Hematopoietic multipotent progenitor cell treated with erythropoietin and hydrocortisone succinate and interleukin-3 and kit ligand, for 6 days (in vitro differentiated cells): ENCODE measurements at places on chromosomes 5 and 9.

- DNase-seq = no peak
These were observed 46.3 kb downstream of the HSD17B3 start for GRCh38 chr9:96255698-96256097.

DNA sequence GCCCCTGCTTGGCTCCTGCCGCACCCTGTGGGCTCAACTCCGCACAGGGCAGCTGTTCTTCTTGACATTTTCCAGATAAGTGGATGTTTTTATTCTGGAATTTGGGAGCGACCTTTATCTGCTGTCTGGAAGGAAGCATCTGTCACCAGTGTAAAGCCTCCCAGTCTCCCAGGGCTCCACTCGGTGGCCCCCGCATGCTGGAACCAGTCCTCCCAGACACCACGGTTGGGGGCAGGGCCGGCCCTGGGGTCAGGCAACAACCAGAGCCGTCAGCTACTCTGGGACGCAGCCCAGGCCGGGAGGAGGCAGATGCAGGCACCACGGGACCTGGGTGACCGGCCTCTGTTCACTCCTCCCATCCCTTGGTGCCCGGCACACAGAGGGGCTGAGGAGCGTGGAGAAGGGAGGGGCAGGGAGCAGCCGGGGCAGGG lies 92.8 kb upstream of the ADAMTS2 start:
- DNase-seq = no peak

DNA sequence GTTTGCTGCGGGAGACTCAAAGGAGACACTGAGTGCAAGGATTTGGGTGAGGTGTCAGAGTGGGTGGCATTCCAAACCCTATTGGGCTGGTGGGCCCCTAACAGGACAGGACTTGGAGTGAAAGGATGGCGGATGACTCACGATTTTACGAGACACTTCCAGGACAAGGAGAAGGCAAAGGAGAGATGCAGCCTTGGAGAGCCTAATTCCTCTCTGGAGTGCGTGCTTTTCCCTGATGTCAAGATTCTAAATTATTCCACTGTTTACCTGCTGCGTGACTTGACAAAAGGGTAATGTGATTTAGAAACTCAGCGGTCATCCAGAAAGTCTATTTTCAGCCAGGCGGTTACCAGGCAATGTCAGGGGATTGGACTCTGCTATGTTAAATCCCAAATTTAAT lies 41.6 kb upstream of the CD180 start:
- DNase-seq = no peak

DNA sequence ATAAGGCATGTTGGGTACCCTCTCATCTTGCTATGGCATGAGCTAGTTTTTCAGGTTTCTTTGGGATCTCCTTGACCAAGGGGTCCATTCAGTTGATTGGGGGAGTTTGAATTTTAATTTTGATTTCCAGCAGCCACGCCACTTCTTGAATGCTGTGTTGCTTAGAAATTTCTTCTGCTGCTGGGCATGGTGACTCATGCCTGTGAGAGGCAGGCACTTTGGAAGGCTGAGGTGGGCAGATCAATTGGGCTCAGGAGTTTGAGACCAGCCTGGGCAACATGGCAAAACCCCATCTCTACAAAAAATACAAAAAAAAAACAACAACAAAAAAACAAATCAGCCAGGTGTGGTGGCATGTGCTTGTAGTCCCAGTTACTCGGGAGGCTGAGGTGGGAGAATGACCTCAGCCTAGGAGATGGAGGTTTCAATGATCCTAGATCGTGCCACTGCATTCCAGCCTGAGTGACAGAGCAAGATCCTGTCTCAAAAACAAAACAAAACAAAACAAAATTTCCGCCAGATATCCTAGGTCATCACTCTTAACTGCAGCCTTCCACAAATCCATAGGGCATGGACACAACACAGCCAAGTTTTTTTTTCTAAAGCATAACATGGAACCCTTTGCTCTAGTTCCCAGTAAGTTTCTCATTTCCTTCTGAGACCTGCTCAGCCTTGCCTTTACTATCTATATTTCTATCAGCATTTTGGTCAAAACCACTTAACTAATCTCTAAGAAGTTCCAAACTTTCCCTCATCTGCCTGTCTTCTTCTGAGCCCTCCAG lies 17.7 kb downstream of the TMC1 start:
- no peak for DNase-seq

- DNase-seq = no peak
These were observed 15.1 kb upstream of the NRARP start for GRCh38 chr9:137317021-137317717.

DNA sequence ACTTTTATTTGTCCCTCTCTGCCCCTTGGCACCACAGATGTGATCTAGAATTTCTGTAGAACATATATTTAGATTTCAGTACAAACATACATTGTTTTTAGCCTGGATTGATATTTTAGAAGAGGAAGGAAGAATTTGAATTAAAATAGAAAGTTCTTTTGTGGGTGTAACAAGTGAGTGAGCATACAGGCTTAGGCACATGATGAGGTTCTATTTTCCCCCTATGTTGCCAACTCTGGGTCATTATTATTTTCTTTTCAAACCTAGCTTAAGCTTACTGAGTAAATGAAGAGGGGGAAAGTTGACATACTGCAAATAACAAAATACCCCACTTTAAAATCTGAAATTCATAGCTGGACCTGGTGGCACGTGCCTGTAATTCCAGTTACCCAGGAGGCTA lies 102.9 kb downstream of the GCNT1 start:
- no peak for DNase-seq

GRCh38 chr5:57718155-57718554 lies 235.5 kb upstream of the ACTBL2 start:
- no peak for DNase-seq
